ENCODE measurements at places on chromosomes 6 and 20.

DNA sequence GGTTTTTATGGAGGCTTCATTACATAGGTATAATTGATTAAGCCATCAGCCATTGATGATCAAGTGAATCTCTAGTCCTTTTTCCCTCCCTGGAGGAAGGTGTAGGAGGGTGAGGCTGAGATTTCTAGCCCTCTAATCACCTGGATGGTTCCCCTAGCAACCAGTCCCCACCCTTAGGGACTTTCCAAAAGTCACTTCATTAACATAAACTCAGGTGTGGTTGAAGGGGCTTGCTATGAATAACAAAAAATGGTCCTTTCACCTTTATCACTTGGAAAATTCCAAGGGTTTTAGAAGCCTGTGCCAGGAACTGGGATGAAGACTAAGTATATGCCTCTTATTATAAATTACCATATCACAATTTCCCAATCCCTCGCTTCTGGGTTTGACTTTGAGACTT lies 40.4 kb downstream of the SMPDL3A start:
- DNase-seq = no peak

DNA sequence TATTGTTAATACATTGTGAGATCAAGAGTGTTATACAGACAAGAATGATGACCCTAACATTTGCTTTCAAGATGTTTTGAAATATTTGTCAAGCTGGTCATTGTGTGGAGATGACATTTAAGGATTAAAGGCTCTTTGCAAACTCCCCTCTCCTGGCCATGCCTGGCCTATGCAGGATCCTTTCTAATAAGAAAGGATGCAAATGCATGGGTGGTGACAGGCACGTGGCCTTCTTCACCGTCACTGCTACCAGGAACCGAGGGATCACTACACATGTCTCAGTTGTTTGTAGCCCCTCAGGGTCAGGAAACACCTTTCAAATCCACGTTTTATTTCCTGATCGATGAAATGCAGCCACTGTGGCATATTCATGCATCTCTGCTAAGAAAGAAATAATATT lies 419.7 kb downstream of the PRKN start:
- no peak for DNase-seq

GRCh38 chr6:57193177-57193576 lies 21.1 kb downstream of the BAG2 start:
- DNase-seq = no peak

- DNase-seq = no peak
Measured at GRCh38 chr20:37989601-37990295, 43.5 kb downstream of the TTI1 start.

DNA sequence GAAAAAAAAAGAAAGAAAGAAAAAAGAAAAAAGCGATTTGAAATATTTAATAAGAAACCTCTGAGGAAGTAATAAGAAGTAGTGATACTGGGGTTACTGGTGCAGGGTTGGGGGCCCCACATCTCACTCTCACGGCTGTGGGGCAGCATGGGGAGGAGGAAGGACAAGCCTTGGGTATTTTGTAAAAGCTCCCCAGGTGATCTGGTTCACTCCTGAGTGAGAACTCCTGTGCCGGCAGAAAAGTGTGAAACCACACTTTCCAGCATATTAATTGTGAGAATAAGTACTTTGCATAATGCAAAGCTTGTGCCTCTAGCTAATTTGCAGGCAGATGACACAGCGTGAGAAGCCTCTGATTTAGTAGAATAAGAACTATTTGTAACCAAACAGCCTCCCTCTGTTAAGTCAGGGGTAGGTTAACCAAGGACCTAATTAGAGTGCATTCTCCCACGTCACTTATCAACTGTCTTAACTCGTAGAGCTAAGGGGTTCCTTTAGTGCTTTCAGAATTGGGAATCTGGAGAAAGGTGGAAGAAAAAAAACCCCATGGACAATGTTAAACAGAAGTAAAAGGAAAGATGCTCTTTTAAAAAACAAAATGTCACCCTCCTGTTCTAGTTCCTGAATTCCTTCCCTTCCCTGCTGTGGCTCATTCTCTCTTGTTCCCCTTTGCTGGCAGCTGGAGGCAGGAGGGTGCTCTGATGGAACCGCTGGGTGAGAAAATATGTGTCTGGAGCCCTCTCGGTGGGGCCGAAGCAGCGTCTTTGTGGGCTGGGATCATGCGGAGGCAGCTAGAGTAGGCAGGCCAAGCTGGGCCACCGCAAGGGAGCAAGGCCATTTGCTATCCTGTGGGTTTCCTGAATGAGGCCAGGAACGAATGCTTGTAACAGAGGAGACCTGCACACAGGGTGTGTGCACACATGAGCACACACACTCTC lies 108.7 kb downstream of the FYN start:
- no peak for DNase-seq

DNA sequence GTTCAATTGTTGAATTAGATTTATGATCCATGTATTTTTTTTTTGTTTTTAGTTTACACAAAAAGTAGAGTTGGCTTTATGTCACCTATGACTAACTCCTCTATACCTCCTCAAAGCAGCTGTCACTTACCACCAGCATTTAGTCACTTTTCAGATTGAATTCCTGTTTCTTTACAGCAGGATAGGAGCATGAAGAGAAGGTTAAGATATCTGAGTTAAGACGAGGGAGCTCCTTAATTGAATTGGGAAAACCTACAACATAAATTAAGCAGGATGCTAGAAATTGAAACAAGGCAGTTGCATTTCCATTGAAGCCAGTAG lies 237.2 kb downstream of the FARS2 start:
- DNase-seq = no peak

GRCh38 chr6:81896525-81897503 lies 144.3 kb upstream of the TENT5A start:
- no peak for DNase-seq

GRCh38 chr6:137339929-137340559 lies 120.9 kb upstream of the IFNGR1 start:
- DNase-seq = no peak

- no peak for DNase-seq
Measured at GRCh38 chr6:422433-423054, 31.0 kb downstream of the IRF4 start.

DNA sequence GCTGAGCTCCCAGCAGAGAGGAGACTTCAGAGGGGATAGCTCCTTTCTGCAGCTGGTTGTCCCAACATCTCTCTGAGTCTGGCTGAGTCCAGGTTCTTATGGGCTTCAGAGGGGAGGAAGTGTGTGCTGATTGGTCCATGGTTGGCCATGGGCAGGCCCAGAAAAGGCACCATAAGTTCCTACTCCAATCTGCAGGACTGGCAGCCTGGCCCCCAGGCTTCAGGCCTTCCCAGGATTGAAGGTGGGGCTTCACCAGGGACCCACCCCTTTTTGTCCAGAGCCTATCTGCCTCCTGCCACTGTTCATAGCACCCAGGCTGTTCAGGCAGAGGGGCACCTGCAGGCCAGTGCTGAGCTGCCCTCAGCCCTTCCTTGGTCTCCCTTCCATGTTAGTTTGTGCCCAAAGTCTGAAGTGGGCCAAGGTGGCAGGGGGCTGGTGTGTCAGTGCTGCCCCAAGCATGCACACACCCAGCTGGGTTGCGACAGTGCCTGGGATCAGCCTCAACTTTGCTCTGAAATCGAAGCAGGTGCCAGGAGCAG lies 21.6 kb upstream of the TOP1 start:
- no peak for DNase-seq

Measured in memory B cell (primary cell).